Motor neuron (in vitro differentiated cells): ENCODE measurements at places on chromosomes 6 and 20. TPM values are rescaled to one million over a fixed set of nuclear protein-coding genes. Genes with fewer than 3 reads are reported as not detected.

- ATAC-seq, result peak; percentile 85
Measured at GRCh38 chr20:59751075-59751711, 146.9 kb downstream of the PHACTR3 start.

ZC2HC1B gene
- 0.34 and 0.71 TPM in 2 replicates for total RNA-seq

- ATAC-seq, result no peak
Measured at GRCh38 chr20:63917811-63918210, 22.9 kb downstream of the DNAJC5 start.

IYD gene
- 0.13 and 0.85 TPM in 2 replicates for total RNA-seq

- no peak for ATAC-seq
Measured at GRCh38 chr6:15491986-15492269, 170.9 kb downstream of the DTNBP1 start.

GRCh38 chr6:55281215-55281614 is 46.1 kb upstream of the GFRAL start:
- ATAC-seq, result no peak

- ATAC-seq, result no peak
Measured at GRCh38 chr20:21836346-21836745, 130.9 kb downstream of the PAX1 start.

APOBEC2 gene
- 0.45 and 0.50 TPM in 2 replicates for total RNA-seq

DNA sequence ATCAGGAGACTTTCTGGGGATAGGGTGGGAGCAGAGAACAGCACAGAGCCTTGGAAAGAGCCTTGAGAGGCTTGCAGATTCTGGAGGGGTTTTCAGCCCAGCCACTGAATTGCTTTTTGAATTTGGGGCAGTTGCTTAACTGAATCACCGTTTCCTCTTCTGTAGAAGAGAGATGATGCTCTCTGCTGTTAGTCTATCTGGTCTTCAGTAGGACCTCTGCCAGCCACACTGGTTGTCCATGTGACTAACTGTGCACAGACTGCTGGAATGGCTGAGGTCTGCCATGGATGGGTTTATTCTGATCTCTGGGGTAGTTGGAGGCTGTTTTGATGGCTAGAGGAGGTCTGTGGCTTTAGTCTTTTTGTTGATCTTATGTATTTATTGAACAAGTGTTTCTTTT is 21.4 kb upstream of the PRDM1 start:
- no peak for ATAC-seq

DNA sequence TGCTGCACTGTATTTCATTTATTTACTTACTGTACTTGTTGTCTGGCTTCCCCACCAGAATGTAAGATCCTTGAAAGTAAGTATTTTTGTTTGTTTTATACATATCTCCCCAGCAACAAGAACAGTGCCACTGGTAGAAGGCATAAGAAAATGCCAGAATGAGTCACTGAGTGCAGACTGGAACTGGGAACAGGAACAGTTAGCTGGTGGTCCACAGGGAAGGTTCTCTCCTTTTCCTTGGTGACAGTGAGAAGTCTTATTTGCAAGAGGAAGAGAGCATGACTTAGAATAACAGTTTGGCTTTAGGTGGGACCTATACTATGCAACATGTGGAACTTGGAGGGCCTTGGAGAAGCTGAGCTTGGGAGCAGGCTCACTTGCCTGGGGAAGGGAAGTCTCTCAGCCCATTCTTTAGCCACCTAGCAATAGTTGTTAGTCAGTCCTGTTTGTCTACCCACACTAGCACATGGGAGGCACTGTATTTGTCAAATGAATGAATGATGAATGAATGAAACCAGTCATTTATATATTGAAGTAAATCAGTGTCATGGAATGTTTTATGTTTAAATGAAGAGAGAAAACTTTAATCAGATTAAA is 203.5 kb downstream of the KCNQ5 start:
- peak; percentile 88 for ATAC-seq

DNA sequence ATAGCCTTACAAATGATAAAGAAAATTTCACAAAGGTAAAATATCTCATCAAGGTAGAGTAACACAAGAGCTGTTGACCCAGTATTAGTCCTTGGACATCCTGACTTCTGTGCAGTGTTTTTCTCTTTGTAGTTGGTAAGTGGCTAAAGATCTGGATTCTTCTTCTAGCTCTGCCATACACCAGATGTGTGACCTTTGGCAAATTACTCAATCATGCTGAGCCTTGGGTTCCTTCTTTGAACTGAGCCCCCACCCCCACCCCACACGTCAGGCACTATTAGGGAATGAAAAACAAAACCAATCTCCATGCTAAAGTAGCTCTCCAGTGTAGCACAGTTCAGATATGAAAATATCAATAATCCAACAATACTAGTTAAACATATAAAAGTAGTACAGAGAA is 15.1 kb upstream of the TRIM39 start:
- no peak for ATAC-seq

DNA sequence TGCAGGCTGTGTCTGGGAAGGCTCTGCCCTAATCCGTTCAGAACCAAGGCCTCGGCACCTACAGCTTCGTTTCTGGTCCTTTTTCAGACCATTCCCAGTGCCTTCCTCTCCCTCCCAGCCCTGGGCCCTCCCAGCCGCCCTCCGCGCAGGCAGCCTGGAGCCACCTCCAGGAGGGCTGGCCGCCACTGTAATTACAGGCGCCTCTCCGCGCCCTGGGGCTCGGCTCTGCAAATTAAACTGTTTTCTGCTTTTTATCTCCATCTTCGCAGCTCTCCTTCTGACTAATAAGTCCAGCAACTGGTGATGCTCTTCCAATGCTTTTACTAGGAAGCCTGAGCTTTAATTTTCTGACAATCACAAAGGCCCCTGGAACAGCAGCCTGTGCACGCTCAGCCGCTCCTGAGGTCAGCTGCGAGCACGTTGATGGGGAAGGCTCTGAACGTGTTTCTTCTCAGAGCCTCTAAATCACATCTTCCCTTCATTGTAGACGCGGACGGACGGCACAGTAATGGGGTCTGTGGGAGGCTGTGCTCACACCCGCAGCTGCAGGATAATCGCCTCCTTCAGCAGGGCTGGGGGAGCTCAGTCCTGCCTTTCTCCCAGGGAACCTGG is 194.6 kb downstream of the DLL1 start:
- peak; percentile 84 for ATAC-seq

DNA sequence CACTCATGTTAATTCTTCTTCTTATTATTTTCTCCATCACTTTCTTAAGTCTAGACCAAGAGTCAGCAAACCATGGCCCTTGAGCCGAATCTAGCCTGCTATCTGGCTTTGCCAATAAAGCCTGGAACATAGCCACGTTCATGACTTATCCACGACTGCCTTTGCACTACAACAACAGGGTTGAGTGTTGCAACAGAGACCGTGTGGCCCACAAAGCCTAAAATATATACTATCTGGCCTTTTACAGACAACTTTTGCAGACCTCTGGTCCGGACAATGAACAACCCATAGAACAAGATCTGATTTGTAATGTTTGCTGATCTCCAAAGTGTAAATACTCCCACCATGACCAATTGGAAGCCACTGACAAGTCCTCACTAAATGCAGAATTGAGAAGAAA is 140.5 kb upstream of the CDYL start:
- ATAC-seq, result no peak

SRF gene
- 18.1 and 19.0 TPM in 2 replicates for total RNA-seq

VSTM2L gene
- total RNA-seq, result 6.0 and 7.3 TPM in 2 replicates

DNA sequence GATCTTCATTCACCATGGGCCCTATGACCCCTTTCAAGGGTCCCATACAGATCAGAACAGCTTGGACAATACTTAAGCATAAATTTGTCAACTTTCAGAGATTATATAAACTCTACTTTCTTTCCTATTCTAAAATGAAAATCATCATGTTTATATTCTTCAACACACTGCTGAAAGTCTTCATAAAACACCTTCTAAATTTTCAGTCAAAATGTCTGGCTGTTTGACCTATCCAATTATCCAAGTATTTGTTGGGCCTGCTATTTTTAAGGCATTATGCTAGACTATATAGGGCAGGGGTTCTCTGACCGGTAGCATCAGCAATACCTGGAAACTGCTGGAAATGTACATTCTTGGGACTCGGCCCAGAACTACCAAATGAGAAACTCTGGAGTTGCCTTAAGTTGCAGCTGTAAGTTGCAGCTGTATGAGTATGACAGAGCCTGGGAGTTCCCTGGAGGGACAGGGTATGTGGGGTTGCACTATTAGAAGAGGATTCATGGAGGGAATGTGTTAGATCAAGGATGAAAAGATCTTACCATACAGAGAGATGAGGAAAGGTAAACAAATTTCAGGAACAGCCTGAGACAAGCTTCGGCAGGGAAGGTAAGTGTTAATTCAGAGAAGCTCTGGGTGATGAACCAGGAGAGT is 293.0 kb downstream of the ADGB start:
- no peak for ATAC-seq

TXNDC5 gene
- total RNA-seq, result 197 and 212 TPM in 2 replicates

GRCh38 chr6:108502832-108503231 is 57.9 kb upstream of the FOXO3 start:
- no peak for ATAC-seq

GRCh38 chr20:49948178-49948577 is 12.0 kb downstream of the RNF114 start:
- ATAC-seq, result no peak

GRCh38 chr6:162497389-162497788 is 230.2 kb downstream of the PRKN start:
- ATAC-seq, result peak; percentile 19

DNA sequence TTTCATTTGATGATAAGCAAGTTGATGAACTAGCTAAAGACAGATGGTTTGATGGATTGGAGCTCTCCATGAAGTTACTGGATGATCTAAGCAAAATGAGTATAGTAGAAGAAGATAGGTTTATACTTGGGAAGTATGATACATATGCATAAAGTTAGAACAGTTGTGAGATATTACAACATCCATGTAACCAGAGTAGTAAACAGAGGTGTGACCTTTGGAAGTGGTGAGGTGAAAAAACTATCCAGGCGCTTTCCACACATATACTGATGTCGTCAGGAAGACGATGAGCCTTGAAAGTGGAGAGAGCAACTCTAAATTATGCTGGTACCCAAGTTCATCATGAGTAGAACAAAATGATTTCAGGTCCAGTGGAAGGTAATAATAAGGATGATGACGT is 271.0 kb downstream of the PTPRK start:
- no peak for ATAC-seq

DNA sequence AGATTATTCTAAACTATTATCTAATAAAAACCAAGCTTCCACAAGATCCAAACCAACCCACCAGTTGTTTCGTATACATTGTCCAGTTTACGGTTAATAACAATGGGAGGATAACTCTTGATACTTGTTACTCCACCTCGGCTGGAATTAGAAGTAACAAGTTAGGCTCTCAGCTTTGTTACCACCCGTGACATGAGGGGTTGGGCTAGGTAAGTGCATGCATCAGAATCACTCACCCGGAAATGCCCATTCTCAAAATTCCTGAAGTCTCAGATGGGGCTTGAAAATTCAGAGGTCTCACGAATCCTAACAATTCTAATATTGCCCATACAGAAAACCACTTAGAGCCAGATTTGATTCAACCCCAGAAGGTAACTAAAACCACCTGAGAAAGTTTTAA is 27.0 kb upstream of the SERPINB1 start:
- ATAC-seq, result no peak
